Activated CD4-positive, alpha-beta T cell treated with anti-CD3 and anti-CD28 coated beads, Interleukin-2, Interleukin-4, amounts not matched to agents 100 ng/mL and 50 ng/mL, durations not matched to agents 16 hours and 8 hours (primary cell): ENCODE measurements at places on chromosomes 7 and 10.

DNA sequence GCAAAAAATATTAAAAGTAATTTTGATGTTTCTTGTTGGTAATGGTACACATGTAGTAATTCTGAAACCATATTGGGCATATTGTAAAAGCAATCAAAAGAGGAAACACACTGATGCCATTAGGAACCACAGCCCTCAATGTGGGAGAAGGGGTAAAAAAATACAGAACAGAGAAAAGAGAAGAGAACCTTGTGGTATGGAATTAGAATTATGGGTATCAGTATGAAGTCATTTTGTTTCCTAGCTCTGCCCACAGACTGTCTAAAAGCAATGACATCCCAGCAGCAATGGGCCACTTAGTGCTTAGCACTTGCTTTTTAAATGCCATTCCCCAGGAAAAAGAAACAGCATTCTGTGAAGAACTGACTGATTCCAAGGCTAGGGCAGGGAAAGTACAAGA lies 61.5 kb downstream of the CPVL start:
- DNase-seq = peak; percentile 15

DNA sequence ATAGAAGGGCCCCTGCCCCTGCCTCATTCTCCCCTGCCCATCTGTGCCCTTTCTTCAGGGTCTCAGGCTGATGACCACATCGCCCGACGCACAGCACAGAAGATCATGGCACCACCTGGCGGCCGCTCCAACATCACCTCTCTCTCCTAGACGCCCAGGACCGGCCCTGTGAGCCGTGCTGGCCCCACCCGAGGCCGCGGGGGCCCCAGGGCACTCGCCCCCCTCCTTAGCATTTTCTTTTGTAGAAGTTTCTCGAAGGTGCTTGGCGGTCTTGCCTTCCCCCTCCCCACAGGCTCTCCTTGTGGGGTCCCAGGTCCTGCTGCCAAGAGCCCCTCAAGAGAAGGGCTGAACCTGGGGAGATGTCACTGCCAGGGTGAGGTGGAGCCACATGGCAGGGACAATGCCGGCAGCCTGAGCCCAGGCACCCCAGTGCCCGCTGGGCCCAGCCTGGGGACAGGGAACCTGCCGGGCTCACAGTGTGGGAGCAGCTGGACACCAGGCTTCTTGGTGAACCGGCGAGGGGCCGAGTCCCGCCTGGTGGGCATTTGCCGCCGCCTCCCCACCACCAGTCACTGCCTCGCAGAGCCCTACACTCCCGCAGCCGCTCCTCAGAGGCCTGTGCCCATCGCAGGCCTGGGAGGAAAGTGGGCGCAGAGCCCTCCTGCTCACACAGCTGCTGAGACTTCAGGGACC lies 18.2 kb downstream of the DPYSL4 start:
- DNase-seq = no peak

DNA sequence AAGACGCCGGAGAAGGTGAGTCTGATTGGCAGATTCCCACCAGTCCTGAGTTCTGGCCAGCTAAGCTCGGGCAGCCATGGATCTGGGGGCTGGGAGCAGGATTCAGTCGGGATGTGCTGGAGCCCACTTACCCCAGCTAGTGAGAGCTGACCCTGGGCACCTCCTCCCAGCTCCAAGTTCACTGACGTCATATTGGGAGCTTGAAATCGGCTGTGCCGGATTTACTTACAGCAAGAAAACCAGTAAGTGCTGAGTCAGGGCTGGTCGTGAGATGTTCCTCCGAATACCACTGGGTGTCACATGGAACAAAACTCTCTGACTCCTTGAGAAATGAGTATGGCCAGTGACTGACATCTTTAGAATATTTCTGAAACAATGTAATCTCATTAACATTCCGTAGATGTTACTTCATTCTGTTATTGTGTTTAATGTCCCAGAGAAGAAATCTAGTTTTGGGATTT lies 621.2 kb downstream of the SDK1 start:
- DNase-seq = no peak

- no peak for DNase-seq
Observed at GRCh38 chr7:1807821-1808600, 137.9 kb downstream of the ELFN1 start.

DNA sequence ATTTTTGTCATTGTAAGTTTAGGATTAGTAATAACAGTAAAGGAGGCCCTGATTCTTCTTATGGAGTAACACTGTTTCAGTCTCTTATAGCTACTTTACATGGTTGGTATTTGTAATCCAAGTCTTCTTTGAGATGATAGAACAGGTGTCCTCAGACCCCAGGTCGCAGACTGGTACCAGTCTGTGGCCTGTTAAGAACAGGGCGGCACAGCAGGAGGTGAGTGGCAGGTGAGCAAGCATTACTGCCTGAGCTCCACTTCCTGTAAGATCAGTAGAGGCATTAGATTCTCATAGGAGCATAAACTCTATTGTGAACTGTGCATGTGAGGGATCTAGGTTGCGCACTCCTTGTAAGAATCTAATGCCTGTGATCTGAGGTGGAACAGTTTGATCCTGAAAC lies 77.3 kb downstream of the STK31 start:
- DNase-seq = no peak

GRCh38 chr7:136326045-136326609 lies 349.0 kb upstream of the MTPN start:
- DNase-seq = no peak

- no peak for DNase-seq
Observed at GRCh38 chr7:30859940-30860496, 51.6 kb upstream of the AQP1 start.

DNA sequence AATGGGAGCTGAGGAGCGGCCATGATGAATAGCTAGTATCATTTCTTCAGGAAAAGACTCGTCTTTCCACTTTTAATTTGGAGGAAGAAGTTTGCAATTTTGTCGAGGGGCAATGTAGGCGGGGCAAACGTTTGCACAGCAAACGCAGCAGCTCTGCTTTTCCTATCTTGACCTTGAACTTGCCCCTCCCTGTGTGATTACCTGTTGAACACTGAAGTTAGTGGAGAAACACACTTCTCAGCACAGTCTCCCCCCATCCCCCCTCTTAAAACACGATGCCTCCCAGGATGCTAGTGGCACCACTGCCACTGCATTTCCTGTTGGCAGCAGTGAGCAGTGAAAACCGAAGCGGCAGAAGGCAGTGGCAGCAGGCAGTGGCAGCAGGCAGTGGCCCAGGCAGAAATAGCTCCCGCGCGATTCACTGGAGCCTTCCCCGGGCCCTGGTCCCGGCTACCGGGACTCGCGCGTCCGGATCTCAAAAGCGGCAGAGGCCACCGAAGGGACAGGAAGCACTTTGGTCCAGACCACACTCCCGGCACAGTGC lies at the start of gene EPDR1:
TSS of gene EPDR1 (plus strand) at position 336 of the 544 bp plus-strand sequence. CDS start 300 bp downstream, outside the sequence.
- DNase-seq = peak; percentile 50

DNA sequence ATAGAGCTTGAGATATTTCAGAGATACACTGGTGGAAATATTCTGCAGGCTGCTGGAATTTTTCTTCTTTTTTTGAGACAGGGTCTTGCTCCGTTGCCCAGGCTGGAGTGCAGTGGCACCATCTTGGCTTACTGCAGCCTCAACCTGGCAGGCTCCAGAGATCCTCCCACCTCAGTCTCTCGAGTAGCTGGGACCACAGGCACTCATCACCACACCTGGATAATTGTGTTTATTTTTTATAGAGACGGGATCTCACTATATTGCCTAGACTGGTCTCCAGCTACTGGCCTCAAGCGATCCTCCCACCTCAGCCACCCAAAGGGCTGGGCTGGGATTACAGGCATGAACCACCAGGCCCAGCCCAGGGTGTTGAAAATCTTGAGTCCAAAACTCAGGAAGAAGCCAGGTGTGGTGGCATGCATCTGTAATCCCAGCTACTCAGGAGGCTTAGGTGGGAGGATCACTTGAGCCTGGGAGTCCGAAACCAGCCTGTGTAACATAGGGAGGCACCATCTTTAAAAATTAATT lies 55.7 kb upstream of the FOXK1 start:
- DNase-seq = no peak

GRCh38 chr10:49094646-49095045 lies 20.7 kb downstream of the VSTM4 start:
- no peak for DNase-seq

DNA sequence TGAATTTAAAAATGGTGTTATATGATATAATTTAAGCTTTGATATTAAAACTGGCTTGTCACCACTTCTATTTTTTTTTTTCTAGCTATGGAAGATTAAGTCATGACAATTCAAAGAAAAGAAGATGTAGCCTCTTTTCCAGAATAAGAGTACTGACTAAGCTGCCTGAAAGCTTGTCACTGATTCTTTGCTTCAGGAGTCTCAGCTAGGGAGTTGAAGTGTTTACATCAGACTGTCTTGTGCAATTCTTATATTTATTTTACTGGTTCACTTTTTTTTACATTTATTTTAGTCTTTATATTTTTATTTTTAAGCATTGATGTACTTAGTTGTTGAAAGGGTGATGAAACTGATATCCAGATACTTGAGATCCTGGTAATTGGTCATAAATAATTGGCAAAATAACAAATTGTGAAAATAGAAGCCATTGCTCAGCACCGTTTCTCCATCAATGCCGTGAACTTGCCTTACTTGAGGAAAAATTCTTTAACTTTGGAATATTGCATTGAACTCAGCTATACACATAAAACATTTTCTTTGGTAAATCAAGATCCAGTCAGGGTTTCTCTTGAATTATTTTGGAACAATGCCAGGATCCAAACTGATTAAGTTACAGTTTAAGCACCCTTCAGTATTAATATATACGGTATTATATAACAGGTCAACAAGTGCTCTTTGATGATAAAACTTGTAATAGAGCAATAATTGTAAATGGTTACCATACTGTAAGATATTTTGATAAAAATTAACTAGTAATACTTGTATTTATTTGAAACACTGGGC lies 156.4 kb downstream of the PHTF2 start:
- no peak for DNase-seq

GRCh38 chr10:80382989-80383388 lies 25.4 kb upstream of the PRXL2A start:
- DNase-seq = peak; percentile 55

GRCh38 chr10:33674986-33675599 lies 340.6 kb upstream of the NRP1 start:
- DNase-seq = no peak

- DNase-seq = no peak
Observed at GRCh38 chr10:132105302-132105995, 39.7 kb downstream of the JAKMIP3 start.

DNA sequence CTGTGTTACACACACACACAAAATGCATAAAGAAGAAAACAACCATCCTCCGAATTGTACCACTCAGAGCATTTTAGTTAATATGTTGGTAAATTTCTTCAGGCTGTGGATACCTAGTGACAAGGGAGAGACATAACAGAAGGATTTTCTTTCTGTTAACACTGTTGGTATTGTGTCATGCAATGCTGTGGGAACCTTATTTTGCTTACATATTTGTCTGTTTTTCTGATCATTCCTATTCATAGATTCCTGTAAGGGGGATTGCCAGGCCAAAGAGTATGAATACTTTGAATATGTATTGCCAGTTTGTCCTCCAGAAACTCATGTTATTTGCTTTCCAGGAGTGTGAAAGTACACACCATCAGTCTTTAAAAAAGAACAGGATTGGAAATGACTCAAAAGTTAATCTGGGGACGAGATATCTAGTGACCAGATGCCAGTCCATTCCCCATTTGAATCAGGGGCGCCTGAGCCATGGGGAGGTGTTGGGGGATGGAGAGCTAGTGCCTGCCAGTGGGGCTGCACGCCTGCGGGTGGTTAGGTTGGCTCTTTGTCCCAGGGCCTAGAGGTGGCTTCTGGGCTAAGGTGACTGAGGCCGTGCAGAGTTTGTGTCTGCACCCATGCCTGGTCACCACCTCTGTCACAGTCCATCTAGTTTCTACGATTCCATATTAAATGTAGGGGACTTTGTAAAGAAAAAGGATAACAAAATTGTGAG lies 142.0 kb downstream of the PTPN20 start:
- DNase-seq = no peak

- DNase-seq = no peak
Observed at GRCh38 chr10:24331457-24331856, 122.5 kb downstream of the KIAA1217 start.

DNA sequence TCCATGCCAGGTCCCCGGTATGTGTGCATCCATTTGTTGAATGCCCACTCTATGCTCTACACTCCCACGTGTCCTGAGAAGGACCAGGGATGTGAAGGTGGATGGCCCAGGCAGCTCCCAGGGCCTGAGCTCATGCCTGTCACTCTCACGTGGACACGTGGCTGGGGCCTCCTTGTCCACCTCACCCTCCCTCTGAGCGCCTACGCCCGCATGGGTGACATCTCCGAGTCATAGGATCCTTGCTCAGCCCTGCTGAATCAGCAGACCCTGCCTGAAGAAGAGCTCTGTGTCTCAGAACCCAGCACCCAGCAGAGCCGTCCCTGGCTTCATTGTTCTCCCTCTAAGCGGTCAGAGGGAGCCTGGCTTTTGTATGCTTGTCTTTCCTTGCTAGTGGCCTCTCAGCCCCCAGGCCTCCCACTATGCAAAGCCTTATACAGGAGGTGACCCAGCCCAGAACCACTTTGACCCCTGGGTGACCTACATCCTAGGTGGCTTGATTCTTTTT lies 107.9 kb upstream of the PPIF start:
- DNase-seq = no peak

DNA sequence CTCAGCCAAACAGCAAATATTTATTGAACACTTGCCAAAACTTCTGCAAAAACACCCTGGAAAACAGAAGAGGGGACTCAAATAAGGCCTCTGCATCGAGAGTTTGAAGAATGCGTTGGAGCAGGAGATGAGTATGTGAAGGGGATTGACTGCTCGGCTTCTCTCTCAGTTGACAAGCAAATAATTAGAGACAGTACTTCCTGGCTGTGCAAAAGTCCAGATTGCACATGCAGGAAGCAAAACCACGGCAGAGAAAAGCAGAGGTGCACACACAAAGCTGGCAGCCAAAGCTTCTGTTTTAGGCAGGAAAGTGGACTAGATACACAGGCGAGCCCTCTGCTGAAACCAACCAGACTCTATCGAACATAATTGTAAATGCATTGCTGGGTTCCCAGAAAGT lies 343.6 kb upstream of the MGMT start:
- no peak for DNase-seq
